ENCODE measurements at places on chromosomes 4 and X. TPM values are rescaled to one million over a fixed set of nuclear protein-coding genes. Genes with fewer than 3 reads are reported as not detected.

COPS4 gene
- total RNA-seq = 69.1 TPM

DNA sequence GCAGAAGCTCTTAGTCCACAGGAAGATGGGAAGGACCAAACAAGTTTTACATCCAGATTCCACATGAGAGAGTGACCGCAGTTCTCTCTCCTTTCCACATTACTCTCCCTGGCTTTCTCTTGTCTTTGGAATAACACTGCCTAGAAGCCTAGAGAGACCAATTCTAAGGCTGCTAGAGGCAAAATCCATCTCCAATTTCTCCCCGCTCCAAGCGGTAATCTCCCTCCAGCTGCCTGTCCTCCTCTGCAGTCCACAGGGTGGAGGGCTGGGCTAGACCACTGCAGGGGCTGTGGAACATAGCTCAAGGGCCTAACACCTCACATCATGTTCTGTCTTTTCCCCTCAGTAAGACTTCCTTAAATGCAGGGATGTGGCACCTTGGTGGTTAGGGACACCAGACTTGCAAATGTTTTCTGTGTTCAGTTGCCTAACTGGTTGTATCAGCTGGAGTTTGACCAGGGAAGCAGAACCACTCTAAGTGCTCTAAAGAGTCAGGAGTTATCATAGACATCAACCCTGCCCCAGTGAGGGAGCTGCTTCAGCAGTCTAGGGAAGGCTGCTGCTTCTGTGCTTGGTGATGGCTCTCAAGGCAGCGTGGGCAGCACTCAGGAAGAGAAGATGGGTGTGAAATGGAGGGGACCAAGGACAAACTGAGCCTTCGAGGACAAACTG lies 423.1 kb downstream of the BCOR start:
- no peak overlapping the region for H3K4me3 ChIP-seq
- H3K4me1 ChIP-seq = peaks cover 14% of the 10 kb centered on the region
- peak; percentile 45 for DNase-seq
- no peaks in the 10 kb centered on the region for H3K36me3 ChIP-seq
- H3K27me3 ChIP-seq = peaks cover 60% of the 10 kb centered on the region
- no peak overlapping the region for H3K27ac ChIP-seq

DNA sequence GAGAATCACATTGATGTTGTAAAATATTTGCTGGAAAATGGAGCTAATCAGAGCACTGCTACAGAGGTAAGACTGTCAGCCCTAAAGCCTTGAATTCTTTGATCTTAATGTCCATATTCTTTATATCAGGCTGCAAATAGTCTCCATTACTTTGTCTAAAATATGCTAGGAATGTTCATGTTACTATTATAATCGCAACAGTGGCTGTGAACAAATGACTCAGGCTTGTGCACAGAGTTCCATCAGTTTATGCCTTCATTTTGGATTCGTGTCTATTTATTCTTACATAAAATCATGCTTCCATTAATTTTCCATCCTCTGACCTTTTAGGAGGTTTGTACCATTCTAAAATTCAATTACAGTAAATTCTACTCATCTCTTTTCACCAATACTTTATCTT lies 182.7 kb downstream of the ANK2 start:
- H3K4me1 ChIP-seq = no peaks in the 10 kb centered on the region
- no peak overlapping the region for H3K4me3 ChIP-seq
- no peak for DNase-seq
- H3K36me3 ChIP-seq = no peaks in the 10 kb centered on the region
- H3K27me3 ChIP-seq = no peaks in the 10 kb centered on the region

DNA sequence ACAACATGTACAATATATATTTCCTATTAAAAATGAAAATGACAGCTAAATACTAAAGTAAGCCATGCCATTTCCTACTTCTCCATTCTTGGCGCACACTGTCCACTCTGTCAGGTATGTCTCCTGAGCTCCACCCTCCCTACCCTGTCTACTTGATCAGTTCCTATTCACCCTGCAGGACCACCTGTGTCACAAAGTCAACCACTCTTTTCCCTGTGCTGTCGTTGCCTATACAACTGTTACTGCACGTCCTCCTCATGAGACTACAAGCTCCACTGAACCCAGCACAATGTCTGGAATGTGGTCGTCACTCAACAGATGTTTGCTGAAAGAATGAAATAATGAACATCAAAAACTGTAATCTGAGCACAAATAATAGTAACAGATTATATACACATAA lies 54.9 kb downstream of the SLC9A7 start:
- no peak overlapping the region for H3K4me3 ChIP-seq
- H3K36me3 ChIP-seq = no peaks in the 10 kb centered on the region
- no peak overlapping the region for H3K27ac ChIP-seq
- peaks cover 9% of the 10 kb centered on the region for H3K27me3 ChIP-seq
- DNase-seq = no peak
- no peaks in the 10 kb centered on the region for H3K4me1 ChIP-seq

DNA sequence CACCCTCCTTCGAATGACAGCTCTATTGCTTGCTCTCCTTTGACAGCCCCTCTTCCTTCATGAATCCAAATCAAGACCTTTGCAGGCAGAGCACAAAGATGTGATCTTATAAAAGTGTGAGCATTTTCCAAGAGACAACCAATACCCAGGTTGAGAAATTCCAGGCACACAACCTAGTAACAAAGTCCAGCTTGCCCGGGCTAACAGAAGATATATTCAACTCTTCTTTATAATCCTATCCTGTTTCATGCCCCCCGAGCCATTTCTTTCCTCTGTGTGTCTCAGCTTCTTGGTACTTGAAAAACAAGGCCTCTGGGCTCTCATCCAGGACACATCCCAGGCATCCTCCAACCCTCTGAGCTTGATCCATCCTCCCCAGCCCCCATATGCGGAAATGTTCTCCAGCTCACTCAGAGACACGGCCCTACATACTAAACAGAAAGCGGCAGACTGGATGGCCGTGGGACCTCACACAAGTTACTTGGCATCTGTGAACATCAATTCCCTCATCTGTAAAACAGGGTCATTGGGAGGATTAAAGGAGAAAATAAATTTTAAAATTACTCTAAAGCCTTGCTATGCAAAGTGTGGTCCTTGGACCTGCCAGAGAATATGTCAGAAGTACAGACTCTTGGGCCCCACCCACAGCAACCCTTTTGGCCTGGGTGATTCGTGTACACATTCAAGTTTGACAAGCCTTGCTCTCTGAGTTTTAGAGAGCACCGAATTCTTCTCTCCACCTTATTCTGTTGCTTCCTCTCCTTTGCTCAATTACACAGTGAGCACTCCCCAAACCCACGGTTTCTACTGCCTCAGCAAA lies 627.0 kb downstream of the BCOR start:
- peaks cover 33% of the 10 kb centered on the region for H3K27me3 ChIP-seq
- H3K4me1 ChIP-seq = peaks cover 25% of the 10 kb centered on the region
- no peak overlapping the region for H3K4me3 ChIP-seq
- H3K27ac ChIP-seq = peak overlapping the region; percentile 17
- no peaks in the 10 kb centered on the region for H3K36me3 ChIP-seq
- DNase-seq = peak; percentile 92

- peaks cover 12% of the 10 kb centered on the region for H3K27me3 ChIP-seq
- no peak overlapping the region for H3K27ac ChIP-seq
- no peak overlapping the region for H3K4me3 ChIP-seq
- peak; percentile 22 for DNase-seq
- H3K4me1 ChIP-seq = no peaks in the 10 kb centered on the region
Measured at GRCh38 chrX:41785685-41786084, 61.7 kb downstream of the GPR82 start.

DNA sequence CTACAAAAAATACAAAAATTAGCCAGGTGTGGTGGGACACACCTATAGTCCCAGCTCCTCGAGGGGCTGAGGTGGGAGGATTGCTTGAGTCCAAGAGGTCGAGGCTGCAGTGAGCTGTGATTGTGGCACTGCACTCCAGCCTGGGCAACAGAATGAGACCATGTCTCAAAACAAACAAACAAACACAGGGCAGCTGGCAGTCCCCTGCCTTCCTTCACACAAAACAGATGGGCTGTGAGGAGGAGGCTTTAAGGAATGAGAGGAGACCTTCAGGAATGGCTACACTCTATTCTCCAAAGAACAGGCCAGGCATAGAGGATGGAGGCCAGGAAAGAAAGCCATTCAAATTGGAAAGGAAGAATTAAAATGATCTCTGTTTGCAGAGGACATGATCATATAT lies 65.6 kb upstream of the MAML3 start:
- H3K27ac ChIP-seq = no peak overlapping the region
- H3K36me3 ChIP-seq = no peaks in the 10 kb centered on the region
- DNase-seq = no peak
- H3K4me3 ChIP-seq = no peak overlapping the region
- no peaks in the 10 kb centered on the region for H3K4me1 ChIP-seq
- no peaks in the 10 kb centered on the region for H3K27me3 ChIP-seq
